ENCODE measurements at places on chromosomes 16 and 17. TPM values are rescaled to one million over a fixed set of nuclear protein-coding genes. Genes with fewer than 3 reads are reported as not detected.

Gene CPHXL2
- not detected for total RNA-seq

Gene KRT39
- not detected for total RNA-seq

- no peak for DNase-seq
Measured at GRCh38 chr16:28082624-28083023, 19.1 kb upstream of the GSG1L start.

GRCh38 chr17:6749519-6749918 lies 6.3 kb upstream of the XAF1 start:
- DNase-seq, result no peak

DNA sequence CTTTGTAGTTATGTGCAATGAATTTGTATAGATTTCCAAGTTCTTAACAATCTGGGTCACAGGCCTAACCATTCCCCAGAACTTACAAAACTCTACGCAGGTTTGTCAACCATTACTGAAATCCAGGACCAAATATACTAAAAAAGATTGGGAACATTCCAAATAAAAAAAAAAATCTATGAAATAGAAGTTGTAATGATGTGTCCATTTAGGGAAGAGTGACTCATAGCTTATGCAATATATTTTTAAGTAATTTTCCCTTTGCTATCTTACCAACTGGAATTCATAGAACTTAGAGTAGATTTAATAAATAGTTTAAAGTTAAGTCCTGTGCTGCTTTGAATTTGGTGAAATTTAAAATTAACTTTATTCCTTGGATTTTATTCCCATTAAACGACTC lies 393.2 kb downstream of the PMP22 start:
- no peak for DNase-seq

GRCh38 chr17:41654678-41655607 lies 30.6 kb upstream of the KRT17 start:
- DNase-seq, result peak; percentile 11

DNA sequence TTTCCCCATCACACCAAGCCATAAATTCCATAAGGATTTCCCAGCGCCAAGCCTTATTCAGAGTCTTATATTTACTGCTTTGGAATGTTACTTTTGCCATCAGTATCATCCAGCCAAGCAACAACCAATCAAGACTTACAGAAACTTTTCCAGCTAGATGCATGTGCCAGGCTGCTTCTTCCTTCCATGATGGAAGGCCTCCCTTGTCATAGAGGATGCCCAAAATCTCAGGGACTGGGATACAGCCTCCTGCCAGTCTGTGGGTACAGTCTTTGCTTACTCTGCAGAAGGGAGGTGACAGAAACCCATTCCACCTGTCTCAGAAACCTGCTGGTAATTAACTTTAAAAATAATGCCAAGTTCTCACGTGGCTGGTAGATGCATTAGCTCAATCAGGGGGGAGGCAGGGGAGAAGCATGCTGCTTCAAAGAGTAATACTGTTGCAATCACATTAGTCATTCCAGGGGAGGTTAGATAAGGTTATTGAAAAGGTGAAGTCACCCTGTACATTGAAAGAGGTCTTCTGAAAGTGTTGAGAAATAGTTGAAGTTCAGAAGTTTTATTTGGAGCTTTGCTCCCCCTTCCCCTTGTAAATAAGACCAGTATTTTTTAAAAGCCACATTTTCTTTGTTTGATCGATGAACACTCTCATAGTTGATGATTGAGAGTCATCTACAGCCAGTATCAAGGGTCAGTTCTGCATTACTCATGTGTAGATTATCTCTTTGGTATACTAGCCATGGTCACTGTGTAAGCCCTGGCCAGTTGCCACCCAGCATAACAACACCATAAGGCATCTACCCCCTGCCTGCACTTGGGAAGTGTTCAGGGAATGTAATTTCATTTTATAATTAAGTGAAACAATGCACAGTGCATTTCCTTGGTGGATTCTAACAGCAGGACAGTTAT lies 22.2 kb downstream of the HLF start:
- DNase-seq, result peak; percentile 40

- no peak for DNase-seq
Measured at GRCh38 chr16:81517629-81518438, 73.2 kb downstream of the CMIP start.
